ENCODE measurements at places on chromosomes 3 and 15. TPM values are rescaled to one million over a fixed set of nuclear protein-coding genes. Genes with fewer than 3 reads are reported as not detected.

The GP9 gene
- not detected for total RNA-seq

The C3orf85 gene
- total RNA-seq, result not detected

The IGSF11 gene
- 1.8 TPM for total RNA-seq

DNA sequence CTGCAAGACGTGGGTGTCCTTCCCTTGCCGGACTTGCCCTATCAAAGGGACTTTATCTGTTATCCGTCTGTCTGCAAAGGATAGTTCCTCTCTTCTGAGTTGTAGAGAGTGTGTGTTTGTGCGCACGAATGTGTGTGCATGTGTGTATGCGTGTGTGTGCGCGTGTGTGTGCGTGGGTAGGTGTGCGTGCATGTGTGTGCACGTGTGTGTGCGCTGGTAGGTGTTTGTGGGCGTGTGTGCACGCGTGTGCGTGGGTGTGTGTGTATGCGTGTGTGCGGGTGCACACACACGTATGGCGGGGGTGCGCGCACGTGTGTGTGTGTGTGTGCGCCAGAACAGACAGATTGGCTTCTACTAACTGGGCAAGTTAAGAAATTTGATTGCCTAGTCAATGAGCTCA lies 4.1 kb upstream of the BMF start:
- DNase-seq, result no peak

DNA sequence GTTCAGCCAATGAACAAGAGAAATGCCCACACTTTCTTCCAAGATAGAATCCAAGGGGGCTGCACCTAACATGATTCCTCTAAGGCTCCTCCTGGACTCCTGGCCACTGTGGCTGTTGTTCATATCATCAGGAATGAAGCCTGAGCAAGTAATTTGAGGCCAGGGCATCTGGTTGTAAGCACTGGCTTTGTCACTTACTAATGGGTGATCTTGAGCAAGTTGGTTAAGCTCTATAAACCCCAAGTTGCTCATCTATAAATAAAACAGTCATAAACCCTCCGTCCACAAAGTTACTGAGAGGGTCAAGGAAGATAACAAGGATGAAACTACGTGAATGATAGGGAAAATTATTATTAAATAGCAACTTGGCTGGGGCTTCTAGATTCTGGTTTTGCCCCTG lies 58.3 kb downstream of the CDC25A start:
- no peak for DNase-seq

- no peak for DNase-seq
Observed at GRCh38 chr3:119239206-119239820, 1.4 kb downstream of the B4GALT4 start.

GRCh38 chr15:77865106-77865610 lies 212.4 kb downstream of the TBC1D2B start:
- no peak for DNase-seq

- no peak for DNase-seq
Observed at GRCh38 chr15:27341780-27342343, 370.9 kb downstream of the GABRG3 start.

- DNase-seq, result peak; percentile 76
Observed at GRCh38 chr15:56052395-56053045, 59.1 kb upstream of the NEDD4 start.

DNA sequence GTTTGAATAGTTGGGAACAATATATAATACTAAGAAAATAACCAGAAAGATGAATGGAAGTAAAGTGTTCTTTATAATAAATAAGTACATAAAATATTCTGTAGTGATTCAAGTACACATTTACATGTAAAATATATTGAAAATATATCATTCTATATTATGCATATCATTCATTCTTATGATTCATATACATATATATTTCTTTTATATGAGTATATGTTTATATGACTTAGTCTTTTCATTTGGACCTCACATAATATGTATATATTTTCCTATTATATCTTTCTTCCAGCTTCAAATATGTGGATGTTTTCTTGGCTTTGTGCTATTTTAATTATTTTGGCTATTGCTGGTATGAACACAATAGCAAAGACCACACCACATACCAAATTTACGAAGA lies at the start of gene OTOL1:
TSS of gene OTOL1 (plus strand) at position 301 of the 400 bp plus-strand sequence. CDS start at position 301, 0 bp downstream.
- no peak for DNase-seq

DNA sequence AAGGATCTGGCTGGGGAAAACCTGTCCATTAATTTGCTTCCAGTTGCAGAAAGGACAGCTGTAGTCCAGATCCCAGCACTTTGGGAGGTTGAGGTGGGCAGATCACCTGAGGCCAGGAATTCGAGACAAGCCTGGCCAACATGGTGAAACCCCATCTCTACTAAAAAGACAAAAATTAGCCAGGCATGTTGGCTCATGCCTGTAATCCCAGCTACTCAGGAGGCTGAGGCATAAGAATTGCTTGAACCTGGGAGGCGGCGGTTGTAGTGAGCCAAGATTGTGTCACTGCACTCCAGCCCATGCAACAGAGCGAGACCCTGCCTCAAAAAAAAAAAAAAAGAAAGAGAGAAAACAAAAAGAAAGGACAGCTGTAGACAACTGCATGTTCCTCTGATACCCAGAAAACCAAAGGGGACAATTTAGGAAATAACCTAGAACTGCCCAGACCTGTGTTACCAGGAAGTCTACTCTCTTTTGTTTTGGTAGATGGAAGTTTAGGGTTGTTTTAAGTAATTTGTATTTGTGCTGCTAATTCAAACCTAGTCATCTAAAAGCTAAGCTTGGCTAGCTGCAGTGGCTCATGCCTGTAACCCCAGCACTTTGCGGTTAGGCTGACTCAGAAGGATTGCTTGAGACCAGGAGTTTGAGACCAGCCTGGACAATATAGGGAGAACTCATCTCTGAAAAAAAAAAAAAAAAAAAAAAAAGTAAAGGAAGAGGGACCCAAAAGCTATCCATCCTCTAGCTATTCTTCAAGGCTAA lies 22.7 kb downstream of the EXD1 start:
- no peak for DNase-seq

DNA sequence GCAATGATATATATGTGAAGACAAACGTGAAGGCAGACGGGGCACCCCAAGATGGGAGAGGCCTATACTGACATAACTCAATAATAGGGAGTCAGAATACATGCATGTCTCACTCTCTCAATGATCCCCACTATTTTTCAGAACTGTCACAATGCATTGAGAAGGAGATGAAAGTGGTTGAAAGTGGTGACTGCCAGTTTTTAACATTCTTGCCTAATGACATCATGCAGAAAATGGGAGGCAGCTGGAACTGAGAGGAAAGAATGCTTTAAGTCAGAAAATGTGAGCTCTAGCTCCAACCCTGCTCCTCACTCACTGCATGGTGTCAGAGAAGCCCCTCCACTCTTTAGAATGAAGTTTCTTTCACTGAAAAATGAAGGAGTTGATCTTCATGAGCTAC lies 55.3 kb upstream of the P2RY1 start:
- peak; percentile 51 for DNase-seq

DNA sequence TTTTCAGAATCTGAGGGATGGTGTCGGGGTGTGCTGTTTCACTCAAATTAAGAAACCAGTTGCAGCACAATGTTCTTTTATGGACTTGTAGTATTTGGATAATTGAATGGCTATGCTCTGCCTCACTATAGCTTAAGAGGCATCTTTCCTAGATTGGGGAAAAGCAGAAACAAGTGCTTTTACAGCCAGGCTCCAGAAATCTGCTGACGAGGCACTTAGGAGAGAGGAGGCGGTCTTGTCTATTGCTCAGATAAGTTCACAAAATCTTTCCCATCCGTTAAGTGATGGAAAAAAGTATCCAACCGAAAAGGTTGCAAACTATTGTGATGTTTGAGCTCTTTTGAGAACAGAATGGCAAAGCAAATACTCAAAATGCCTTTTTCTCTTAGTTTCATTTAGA lies 336.1 kb upstream of the RARB start:
- no peak for DNase-seq

Measured in GM23338 (cell line).